Neuronal stem cell (in vitro differentiated cells): ENCODE measurements at places on chromosomes 12 and 14.

DNA sequence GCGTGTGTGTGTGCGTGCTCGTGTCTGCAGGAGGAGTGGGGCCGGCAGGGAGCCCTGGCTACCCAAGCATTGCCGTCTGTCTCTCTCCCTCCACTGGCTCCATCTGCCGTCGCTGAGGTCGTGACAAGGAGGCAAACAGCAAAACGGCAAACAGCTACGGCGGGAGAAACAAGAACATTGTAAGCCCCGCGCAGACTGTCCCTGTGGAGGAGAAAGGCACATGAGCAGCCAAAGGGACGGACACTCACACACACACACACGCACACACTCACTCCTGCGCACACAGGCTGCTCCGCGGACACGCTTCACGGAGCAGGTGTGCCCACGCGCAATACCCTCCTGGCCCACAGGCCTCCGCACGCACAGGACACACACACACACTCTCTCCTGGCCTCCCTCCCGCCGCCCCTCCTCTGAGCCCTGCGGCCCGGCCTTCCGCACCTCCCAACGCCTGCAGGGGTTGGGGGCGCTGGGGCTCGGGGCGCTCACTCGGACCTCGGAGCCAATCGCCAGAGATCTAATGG, 905 bp downstream of the CISTR start:
- no peak for DNase-seq

DNA sequence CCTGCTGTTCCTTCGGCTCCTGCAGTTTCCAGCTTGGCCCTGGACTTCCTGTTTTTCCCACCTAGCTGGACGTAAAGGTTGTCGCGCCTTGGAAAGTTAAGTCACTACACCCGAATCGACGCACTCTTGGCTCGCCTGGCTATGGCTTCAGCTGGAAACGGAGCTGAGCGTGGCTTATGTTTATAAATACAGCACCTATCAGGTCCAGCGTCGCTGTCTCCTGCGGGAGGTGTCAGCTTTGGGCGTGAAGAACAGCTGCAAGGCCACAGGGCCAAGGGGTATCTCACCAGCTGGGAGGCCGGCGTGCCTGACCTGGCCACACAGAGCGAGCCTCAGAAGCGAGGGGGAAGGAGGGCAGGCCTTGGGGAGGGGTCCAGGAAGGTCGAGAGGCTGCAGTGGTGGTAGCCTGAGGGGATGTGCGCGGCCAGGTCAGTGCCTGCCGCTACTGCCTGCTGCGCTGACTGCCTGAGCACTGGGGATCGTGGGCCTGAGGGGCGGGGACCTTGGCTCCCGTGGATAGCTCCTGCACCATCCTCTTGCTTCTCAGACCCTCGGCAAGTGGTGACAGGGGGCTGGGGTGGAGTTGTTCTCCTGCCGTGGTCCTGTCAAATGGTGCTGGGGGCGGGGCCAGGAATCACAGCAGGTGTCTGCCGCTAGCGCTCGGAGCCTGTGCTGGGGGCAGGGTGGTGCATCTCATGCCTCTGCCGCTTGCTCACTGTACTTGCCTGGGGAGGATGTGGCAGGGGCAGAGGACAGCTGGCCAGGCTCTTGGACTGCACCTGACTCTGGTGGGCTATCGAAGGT, 12.5 kb downstream of the PACS2 start:
- no peak for DNase-seq

- DNase-seq, result no peak
Measured at GRCh38 chr12:104494137-104494792, 37.5 kb downstream of the CHST11 start.

- no peak for DNase-seq
Measured at GRCh38 chr14:85714069-85714468, 184.1 kb downstream of the FLRT2 start.

- no peak for DNase-seq
Measured at GRCh38 chr14:75487155-75487671, 35.1 kb upstream of the BATF start.

GRCh38 chr12:89299931-89300330, 52.4 kb downstream of the DUSP6 start:
- DNase-seq, result no peak

GRCh38 chr12:91383099-91383498, 200.5 kb upstream of the DCN start:
- no peak for DNase-seq

- no peak for DNase-seq
Measured at GRCh38 chr12:54598970-54599369, 10.5 kb upstream of the PPP1R1A start.

- no peak for DNase-seq
Measured at GRCh38 chr14:61703342-61704129, 8.2 kb downstream of the HIF1A start.

GRCh38 chr12:94777936-94778335, 127.6 kb upstream of the TMCC3 start:
- no peak for DNase-seq
